ENCODE measurements at places on chromosomes 4 and X.

GRCh38 chr4:8748236-8748575, 123.4 kb downstream of the HMX1 start:
- no peak for DNase-seq

- no peak for DNase-seq
These were observed 80.4 kb downstream of the MAPK10 start for GRCh38 chr4:86279293-86279960.

- DNase-seq, result no peak
These were observed 155.7 kb upstream of the MAP3K15 start for GRCh38 chrX:19670854-19671620.

DNA sequence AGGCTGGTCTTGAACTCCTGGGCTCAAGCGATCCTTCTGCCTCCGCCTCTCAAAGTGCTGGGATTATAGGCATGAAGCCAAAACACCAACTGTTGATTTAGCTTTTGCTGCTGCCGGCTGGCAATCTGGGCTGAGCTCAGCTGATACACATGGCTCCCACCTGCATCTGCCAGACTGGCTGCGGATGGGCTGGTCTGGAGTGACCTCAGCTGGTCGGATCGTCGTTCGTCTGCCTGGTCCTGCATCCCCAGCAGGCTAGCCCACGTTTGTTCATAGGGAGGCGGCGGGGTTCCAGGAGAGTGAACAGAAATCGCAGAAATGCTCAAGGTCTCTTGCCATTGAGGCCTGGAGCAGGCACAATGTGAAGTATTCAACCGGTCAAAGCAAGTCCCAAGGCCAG, 74.4 kb upstream of the DDX3X start:
- no peak for DNase-seq

DNA sequence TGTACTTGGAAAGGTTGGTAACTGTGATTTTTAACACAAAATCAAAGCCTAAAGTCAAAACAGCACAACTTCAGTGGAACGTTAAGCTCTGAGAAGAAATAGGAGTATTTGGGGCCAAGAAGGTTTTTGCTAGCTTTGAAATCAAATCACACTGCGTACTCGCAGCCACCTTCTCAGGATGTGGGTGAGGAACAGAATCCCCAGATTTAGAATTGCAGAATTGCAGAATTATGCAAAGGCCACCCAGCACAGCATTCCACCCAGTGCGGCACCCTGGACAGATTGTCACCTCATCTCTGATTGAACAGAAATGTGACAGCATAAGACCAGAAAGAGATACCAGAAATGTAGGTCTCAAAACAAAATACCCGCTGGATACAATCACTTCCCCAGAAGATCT, 181.1 kb downstream of the DHX15 start:
- no peak for DNase-seq

- DNase-seq, result no peak
These were observed 617 bp upstream of the MRFAP1L1 start for GRCh38 chr4:6710282-6710681.
